ENCODE measurements at places on chromosomes 16 and 17.

GRCh38 chr17:74161503-74161875 is 42.0 kb upstream of the RPL38 start:
- DNase-seq, result no peak

- DNase-seq, result no peak
These were observed 209.0 kb downstream of the ZFHX3 start for GRCh38 chr16:72838951-72839350.

DNA sequence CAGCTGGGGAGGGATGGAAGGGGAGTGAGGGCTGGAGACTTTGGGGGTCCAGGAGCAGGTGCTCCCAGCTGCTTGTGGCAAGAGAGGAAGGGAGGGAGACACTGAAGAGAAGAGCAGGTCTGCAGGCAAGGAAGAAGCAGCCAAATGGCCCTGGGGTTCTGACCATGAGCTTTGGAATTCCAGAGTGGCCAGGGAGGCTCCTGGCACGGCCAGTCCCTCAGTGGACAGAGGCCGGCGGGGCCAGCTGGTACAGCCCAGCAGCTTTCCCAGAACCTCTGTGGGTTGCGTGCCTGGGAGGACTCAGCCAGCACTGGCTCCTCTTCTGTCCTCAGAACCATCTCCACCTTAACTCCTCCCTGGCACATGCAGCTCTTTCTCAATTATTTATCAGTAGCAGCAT is 233.0 kb downstream of the MSI2 start:
- DNase-seq, result no peak

DNA sequence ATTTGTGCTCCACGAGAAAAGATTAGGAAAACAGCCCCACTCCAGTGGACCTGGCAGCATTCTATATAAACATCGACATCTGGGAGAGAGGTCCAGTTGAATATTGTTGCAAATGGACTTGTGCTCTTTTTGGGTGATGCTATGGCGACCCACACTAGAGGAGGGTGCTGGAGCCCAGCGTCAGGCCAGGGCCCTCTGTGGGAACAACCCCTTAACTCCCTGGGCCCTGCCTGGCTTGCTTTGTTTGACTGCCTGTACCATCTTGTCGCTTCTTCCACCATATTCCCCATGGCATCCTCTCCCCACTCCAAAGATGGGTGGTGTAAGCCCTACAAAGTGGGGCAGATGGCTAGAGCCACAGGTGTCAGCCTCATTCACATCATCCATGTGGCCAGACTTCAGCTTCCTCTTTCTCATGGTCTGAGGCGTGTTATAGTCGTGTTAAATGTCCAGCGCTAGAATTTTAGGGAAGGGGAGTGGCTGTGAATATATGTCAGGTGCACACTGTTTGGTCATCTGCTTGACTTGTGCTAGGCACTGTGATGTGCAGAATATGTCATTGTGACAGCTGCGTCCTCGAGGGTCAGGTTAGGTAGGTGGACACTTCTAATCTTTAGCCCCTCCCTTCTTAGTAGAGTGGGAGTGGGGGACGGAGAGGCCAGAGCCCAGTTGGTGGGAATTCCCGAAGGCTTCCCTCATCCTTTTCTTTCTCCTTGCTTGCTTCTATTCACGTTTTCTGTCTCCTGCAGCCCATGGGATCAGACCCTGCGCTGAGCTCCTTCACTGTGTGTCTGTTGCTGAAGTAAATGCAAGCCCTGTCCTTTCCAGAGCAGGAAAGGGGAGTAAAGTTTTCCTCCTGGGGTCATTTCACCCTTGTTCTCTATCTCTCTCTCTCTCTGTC is 49.8 kb downstream of the MPRIP start:
- DNase-seq, result no peak

GRCh38 chr16:82657239-82657638 is 30.5 kb downstream of the CDH13 start:
- no peak for DNase-seq

- DNase-seq, result no peak
These were observed 10.0 kb downstream of the LDHD start for GRCh38 chr16:75106351-75107274.

DNA sequence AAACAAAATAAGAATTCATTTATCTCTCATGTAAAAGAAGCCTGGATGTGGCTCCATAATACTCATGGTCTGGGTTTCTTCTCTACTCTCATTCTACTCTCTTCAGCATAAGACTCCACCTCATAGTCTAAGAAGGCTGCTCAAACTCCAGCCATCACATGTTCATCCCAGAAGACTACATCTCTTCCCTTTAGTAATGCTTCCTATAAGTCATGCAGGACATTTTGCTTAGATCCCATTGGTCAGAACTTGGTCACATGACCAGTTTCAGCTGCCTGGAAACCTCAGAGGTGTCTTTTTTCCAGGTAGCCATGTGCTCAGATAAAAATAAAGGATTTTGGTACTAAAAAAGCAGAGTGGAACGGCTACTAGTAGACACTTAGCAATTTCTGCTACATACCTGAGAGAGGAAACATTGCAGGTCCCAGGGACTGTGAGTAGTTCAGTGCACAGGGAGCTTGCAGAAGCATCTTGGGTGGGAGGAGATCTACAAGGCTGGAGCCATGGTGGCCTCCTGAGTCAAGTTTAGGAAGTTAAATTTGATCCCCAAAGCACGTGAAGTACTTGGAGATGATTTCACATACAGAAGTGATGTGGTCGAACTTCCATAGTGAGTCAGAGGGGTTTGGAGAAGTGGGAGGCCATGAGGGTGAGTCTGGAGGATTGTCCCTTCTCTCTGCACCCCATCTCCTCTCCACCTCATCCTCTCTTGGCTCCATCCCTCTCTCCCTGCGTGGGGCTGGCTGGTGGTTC is 110.2 kb downstream of the CCDC182 start:
- DNase-seq, result no peak

DNA sequence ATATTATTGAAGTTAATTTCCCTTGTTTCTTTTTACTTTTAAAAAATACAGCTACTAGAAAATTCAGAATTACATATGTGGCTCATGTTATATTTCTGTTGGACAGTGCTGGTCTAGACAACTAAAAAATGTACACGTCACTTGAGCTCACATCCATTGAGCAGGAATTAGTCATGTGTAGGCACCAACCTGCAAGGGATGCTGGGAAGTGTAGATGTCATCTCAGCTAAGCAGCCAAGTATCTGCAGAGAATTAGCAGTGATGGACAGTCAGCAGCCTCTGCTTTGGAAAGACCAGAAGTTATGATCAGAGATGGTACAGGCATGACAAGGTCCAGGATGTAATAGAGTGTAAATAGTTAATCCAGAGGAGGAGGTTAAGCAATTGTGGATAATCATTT is 87.1 kb upstream of the HS3ST2 start:
- DNase-seq, result no peak

DNA sequence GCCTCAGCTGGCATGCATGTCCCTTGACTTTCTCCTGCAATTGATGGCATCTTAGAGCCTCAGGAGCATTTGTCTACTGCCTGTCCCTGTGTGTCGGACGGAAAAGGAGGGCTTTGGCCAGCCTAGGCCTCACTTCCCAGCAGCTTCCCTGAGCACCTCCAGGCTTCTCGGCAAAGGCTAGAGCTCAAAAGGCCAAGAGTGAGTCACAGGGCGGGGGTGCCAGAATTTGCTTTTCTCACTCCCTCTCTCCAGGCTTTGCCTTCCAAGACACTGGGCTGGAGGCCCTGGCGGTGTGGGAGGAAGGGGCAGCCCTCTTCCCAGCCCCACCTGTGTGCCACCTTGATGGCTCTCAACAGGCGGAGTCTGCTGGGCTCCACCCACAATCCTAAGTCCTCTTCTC is 107.3 kb upstream of the MAF start:
- DNase-seq, result no peak

- DNase-seq, result no peak
These were observed 52.1 kb upstream of the GNG13 start for GRCh38 chr16:852451-853185.

DNA sequence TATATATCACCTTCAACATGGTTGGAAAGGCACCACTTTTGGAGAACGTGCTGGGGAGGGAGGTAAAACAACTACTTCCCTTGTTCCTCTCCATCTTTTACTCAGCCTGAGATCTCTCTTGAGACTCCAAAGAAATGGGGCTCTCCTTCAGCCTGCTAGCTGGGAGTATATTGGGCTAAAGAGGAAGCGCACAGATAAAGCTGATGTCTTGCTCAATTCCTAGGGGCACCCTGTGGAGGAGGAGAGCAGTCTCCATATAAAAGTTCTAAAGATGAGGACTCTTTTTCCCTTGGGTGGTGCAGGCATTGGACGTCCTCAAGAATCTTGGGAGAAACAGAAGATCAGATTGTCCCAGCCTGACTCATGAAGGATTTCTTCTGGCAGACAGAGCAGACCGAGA is 4.6 kb upstream of the ETV4 start:
- DNase-seq, result no peak

- DNase-seq, result peak; percentile 52
These were observed 87.9 kb upstream of the TOB1 start for GRCh38 chr17:50953831-50954601.

DNA sequence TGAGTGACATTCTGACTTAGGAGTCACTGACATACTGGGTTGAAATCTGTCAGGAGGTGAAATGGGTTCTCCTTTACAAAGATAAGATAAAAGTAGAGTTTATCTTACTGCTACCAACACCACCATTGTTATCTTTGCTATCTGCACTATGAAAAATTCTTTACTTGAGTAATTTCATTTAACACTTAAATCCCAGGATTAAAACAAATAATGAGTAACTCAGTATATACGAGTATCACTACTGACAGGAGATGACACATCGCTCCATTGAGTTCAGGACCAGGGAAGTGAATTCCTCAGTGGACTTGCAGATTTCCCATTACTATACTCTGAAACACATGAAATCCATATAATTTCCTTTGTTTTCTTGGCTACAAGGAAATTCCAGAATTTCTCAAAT is 242.1 kb upstream of the NLRP1 start:
- DNase-seq, result no peak

DNA sequence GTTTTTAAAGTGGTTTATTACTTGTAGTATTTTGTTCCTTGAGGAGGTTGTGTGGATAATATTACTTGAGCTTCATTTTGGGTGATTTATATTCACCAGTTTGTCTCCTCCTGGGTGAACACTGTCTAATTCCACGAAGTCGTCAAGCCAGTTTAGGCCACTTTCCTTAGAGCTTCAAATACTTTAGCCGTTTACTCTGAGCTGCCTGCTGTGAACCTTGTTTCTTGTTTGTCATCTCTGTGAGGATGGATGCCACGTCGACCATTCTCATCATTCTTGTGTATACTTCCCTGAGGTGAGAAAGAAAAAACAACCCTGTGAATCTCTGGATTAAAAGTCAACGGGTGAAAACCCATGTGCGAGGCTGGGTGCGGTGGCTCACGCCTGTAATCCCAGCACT is 9.0 kb downstream of the KRT24 start:
- no peak for DNase-seq

GRCh38 chr16:74448990-74449389 is 27.7 kb upstream of the CLEC18B start:
- DNase-seq, result no peak

DNA sequence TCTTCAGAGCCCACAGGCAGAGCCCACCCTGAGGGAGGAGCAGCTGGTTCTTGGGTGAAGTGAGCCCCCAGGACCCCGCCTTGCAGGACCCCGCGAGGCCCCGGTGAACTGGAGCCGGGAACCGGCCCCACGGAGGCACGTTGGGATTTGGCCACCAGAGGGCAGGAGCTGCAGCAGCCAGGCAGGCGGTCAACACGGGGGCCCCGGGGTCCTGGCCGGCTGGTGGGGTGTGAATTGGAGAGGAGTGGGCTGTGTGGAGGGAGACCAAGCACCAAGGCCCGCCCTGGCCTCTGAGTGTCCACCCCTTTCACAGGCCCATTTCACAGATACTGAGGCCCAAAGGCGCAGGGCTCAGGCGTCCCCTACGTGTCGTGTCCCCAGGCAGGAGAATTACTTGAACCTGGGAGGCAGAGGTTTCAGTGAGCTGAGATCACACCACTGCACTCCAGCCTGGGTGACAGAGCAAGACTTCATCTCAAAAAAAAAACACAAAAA is 2.2 kb downstream of the DPEP1 start:
- no peak for DNase-seq

- DNase-seq, result no peak
These were observed 3.8 kb downstream of the SHISA6 start for GRCh38 chr17:11244776-11245175.

DNA sequence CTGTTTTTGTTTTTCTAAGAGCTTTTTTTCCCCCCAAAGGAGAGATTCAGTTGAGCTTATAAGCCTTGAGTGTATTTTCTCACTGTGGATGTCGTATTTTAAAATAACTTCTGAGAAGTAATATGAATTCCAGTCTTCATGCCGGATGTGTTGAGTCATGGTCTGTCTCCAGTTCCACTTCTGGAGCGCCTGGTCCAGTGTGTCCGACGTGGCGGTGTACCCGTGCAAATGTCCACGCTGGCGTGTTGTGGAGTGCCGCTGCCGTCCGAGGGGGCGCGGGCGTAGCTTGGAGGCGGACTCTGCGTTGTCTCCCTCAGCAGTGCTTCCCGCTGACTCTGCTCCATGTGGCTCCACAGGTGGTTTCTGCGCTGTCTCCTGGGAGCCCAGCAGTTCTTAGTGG is 60.9 kb upstream of the ZNF750 start:
- no peak for DNase-seq

GRCh38 chr16:4347010-4347409 is 4.1 kb downstream of the PAM16 start:
- no peak for DNase-seq

GRCh38 chr17:13476720-13477119 is 125.0 kb downstream of the HS3ST3A1 start:
- no peak for DNase-seq

DNA sequence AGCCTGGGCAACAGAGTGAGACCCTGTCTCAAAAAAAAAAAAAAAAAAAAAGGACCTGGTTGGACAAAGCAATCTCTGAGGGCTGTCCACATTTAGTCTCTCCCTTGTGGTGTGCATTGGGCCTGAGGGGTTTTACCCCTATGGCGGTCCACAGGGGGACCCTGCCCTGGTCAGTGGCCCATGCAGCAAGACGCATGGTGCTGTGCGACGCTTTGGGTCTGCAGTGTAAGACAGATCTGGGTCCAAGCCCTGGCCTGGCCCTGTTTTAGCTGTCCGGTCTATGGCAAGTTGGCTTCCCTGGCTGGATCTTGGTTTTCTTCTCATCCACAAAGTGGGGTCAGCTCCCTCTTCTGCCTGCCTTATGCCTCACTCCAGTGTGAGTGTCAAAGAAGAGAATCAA is 123.2 kb upstream of the NLRP1 start:
- DNase-seq, result no peak
